Muscle of leg (tissue), 16 donors: ENCODE measurements at places on chromosomes 7 and 10. TPM values are rescaled to one million over a fixed set of nuclear protein-coding genes. Genes with fewer than 3 reads are reported as not detected.
A peak's percentile ranks its signal among the peaks of the same experiment; 100 is the strongest.

DNA sequence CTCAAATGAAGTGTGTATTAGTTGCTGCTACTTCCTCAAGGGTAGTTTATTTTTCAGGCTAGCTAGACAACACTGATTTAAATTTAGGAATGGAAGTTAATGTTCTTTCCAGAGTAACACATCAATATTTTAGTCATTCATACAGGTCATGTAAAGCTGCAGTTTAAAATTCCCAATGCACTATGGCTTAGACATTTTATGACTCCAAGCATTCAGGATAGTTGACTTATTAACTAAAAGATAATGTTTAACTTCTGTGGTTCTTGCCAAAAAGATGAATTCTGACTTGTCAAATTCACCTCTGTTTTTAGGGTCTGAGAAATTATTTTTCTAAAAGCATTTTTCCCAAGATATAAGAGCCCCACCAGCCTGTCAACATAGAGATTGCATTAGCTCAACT, 131.9 kb downstream of the TFPI2 start:
- DNase-seq = no peak

DNA sequence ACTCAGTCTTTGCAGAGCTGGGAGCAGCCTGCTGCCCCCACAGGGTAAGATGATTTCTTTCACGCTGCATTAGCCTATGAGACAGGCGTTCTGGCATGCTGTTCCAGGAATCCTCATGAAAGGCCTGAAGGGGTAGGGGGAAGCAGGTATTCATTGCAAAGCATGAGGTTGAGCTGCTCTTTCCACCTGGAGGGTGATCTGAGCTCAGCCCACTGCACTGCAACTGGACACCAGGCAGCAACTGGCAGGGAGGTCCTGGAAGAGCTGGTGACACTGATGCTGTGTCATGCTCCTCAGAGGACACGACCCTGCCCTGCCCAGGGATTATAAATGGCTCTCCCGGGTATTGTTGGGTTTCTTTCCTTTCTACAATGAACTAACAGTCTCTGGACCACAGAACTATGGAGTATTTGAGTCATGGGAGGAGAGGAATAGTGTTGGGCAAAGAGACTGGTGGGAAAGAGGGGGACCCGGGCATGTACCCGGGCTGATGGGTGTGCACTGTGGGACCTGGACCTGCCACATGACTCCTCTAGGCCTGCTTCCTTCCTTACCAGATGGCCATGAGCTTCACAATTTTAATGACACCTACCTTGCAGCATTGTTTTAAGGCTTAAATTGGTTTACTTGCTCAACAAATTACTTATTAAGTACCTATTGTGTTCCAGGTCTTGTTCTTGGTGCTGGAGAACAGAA, 24.3 kb downstream of the SLC25A28 start:
- DNase-seq = peak; percentile 47

DNA sequence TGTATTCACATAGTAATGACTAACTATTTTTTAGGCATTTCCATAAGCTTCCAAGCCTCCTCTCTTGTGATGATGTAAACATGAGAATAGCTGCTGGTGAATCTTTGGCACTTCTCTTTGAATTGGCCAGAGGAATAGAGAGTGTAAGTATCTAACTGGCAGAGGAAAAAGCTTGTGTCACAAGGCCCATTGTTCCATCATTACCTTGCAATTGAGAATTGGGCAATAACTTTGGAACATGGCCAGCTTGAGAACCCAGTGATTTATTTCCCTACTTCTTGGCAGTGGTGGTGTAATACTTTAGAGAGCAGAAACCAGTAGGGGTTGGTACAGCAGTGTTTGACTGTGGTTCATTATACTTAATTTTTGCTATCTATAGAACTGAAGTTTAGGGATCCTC, 12.0 kb downstream of the IFRD1 start:
- DNase-seq = no peak

DNA sequence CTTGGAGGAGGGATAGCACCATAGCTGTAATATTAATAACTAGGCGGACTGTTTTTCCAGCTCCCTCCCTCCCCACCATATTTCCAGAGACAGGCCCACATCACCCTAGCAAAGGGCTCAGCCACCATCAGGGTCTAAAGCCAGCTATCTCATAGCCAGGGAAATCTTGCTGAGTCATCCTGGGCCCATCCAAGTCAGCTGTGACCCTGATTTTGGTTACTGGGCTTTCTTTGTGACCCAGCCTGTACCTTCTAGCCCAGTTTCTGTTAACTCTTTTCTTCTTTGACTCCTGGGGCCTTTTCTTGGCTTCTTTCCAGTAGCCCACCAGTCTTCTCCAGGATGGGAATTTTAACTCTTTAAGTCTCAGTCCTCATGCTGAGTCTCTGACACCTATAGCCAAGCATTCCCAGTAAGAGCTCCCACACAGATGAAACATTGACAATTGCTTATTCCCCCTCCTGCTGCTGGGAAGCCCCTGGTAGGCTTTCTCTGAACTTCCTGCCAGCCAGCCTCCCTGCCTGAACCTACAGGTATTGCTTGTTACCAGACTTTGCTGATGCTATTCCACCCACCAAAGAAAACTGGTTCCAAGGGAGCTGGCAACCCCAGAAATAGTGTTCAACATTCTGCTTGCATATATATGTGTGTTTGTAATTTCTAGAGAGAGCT, 34.8 kb upstream of the ADO start:
- peak; percentile 32 for DNase-seq

GRCh38 chr10:97222326-97222961, 36.7 kb upstream of the SLIT1 start:
- no peak for DNase-seq

The CPA1 gene
- 6.7 TPM for polyA plus RNA-seq

The DNAJB6 gene
- polyA plus RNA-seq = 121 TPM
